Stimulated activated CD4-positive, alpha-beta T cell treated with anti-CD3 and anti-CD28 coated beads, TNF-alpha, amount 100 ng/mL, for 48 hours (primary cell): ENCODE measurements at places on chromosomes 2 and 18.

DNA sequence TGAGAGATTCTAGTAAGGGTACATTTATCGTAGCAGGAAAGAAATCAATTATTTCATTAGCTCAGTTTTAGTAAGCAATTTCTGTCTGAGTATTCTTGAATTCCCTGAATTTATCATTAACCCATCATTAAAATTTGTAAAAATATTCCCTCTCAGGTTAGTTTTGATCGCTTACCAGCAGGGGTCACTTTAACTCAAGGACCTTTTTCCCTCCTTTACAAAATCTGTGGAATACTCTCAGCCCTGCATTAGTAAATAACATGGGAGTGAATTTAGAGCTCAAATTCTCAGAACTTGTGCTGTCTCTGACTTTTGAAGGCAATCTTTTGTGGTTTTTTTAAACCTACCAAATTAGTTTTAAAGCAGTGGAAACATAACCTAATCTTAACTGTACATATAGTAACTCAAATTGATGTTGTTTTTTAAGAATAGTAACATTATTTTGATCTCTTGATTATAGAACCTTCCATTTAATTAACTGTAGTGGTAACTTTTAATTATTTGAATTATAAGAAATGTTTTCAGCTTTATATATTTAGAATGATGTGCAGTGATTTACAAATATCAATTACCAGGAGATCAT, 97.2 kb downstream of the AGPS start:
- DNase-seq, result no peak

DNA sequence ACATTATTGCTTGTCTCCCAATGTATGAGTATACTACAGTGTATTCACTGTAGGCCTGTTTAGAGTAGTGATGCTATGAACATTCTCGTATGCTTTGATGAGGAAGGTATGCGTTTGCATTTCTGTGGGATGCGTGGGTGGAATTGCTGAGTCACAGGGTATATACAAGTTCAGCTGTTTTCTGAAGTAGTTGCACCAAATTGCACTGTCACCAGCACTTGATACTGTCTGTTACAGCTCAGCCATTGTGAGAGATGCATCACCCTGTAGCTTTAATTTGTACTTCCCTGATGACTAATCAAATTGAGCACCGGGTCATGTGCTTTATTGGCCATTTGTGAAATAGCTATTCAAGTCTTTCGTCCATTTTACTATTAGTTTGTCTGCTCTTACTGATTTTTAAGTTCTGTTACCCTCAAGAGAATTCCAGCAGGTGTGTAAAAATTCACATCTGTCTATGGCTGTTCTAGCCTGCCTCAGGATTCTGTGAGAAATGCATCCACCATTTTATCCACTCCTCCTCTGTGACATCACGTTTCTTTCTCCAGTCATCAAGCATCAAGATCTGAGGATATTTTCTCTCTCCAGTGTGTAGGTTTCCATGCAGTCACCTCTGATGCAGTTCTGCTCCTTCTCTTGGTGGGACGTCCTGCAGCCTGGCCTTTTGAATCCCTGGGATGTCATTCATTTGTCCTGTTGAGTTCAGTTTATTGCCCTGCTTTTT, 72.5 kb downstream of the DGKD start:
- DNase-seq, result peak; percentile 74

DNA sequence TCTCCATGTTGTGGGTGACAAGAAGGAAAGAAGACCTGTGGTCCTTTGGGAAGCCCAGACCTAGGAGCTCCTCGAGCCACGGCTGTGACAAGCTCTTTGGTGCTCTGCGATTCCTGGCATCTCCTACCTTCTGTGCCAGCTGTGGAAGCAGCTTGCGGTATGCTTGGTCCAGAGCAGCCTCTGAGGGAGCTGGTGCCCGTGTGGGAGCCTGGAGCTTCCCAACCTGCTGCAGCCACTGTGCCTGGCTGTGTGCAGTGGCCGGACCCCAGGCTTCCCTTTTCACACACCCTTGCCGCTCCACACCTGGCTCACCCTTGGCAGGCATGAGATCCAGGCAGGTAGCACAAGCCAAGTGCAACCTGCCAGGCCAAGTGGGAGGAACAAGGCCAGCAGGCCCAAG, 1328.6 kb upstream of the SLC39A10 start:
- no peak for DNase-seq

DNA sequence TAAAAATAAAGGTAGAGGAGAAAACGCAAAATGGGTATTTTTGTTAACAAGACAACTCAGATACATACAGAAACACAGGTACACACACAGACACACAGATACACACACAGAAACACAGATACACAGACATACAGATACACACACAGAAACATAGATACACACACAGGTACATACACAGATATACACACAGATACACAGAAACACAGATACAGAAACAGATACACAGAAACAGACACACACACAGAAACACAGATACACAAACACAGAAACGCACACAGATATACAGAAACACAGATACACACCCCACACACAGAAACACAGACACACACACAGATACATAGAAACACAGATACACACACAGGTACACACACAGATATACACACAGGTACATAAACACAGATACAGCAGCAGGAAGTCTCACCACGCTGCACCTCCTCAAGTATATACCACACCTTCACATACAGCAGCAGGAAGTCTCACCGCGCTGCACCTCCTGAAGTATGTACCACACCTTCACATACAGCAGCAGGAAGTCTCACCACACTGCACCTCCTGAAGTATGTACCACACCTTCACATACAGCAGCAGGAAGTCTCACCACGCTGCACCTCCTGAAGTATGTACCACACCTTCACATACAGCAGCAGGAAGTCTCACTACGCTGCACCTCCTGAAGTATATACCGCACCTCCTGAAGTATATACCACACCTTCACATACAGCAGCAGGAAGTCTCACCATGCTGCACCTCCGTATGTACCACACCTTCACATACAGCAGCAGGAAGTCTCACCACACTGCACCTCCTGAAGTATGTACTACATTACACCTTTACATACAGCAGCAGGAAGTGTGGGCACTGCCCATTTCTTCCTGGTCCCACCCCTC, 250.5 kb downstream of the HDAC4 start:
- DNase-seq, result no peak

DNA sequence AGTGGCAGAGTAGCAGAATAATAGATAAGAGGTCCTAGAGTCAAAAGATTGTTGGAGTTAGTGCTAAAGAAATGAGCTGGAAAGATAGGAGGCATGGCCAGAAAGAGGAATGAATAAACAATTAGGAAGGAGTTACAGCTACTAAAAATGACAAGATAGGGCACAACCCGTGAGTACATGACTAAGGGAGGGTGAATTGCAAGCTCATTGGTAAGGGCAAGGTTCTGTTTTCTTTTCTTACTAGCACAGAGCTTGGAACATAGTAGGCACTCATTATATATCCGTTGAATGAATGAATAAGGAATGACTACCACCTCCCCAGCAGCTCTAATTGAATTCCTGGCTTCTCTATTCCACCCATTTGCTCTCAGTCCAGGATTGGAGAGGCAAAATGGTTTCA, 5.7 kb upstream of the MARCO start:
- no peak for DNase-seq

DNA sequence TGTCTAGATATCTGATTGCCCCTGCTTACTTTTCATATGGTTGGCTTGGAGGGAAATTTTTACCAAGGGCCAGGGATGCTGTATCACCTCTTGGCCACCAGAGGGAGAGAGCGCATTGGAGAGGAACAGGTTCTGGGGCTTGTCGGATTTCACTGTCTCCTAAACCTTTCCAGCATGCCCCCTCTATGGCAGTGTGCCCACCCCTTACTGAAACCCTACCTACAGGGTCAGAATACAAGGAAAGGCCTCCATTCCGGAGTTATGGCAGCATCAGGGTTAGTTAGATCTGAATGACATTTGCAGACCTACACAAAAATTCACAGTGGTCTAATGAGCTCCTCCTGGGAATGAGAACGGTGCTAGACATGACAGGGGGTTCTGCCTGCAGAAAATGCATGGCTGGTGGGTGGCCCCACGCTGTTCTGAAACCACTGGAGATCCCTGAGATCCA, 5.8 kb downstream of the SLC14A2 start:
- DNase-seq, result peak; percentile 5

DNA sequence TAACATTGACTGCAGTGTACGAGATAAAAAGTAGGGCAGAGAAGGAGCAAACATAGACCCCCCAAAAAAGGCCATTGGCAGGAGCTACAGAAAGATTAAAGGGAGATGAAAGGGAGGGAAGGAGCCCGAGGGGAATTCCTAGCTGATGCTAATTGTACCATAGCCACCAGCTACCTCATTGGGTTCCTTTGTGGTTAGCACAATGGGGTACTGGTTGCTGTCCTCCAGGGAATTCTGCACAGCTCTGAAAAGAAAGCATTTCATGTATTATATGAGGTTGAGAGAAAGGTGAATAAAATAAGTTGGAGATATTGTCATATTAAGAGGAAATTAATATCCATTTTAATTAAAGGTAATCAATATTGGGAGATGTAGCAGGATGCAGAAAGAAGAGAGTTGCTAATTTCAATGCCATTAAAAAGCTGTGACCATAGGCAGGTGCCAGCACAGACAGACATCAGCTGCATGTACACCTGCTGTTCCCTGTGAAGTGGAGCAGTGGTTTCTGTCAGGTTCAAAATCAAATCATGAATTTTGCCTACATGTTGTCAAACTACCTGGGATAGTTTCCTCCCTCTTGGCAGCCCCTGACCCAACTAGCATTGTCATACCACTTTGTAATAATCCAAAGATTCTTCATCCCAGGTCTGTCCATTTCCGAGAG, 185.4 kb upstream of the DLGAP1 start:
- no peak for DNase-seq

- no peak for DNase-seq
Measured at GRCh38 chr2:44642123-44642857, 280.5 kb downstream of the CAMKMT start.

DNA sequence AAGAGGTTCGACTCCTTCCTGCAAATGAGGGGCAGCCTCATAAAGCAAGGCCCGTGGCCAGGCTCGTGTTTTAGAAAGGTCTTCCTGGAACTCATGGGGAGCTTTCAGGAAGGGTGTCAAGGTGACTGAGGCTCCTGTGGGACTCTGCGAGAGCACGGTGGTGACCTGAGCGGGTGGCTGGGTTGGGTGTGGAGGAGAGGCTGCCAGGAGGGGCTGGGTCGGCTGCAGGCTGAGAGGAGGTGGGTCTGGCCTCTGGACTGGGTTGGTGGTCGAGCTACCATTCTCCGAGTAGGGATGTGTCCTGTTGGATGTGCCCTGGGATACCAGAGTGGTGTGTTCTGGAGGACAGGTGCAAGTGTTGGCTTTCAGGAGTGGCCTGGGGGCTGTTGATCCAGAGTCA, 86.4 kb downstream of the DGKD start:
- DNase-seq, result no peak

DNA sequence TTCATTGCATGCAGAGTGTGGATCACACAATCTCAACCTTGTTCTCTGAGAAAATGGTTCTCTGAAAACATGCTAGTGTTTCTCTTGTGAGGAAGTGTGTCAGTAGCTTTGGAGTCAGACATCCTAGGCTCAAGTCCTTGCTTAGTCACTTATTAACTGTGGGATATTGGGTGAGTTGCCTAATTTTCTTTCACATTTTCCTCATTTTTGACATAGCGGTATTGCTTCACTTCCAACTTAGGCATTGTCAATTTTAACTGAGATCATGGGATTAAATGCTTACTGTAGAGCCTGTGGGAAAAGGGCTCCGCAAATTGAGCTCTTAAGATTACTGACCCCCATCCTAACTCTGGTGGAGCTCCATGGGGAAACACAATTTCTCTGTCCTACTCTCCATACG, 622.2 kb downstream of the CNTNAP5 start:
- DNase-seq, result no peak

DNA sequence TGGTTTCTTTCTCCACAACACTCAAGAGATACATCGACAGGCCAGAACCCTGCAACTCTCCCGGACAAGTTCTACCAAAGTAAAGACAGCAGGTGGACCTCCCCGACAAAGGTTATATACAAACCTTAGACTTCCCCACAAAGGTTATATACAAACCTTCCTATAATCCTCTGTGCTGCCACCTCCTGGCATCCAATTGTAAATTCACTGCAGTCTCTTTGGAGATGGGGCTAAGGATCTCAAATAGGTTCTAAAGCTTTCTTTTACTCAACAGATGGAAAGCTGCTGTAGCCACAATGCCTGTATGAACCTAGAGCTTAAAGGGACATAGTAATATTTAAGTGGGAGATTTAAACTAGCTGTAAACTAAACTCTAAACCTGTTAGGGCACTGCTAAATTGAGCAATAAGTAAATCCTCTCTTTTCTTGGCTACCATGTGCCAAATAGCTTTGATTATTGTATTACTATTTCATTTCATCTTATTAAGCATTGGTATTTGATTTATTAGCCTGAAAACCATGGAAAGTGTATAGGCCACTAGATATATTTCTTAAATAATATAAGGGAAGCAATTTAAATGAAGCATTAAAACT, 9.8 kb upstream of the MREG start:
- no peak for DNase-seq
